Non-pigmented ciliary epithelial cell (primary cell): ENCODE measurements at places on chromosomes 2 and 18.

- DNase-seq, result no peak
Measured at GRCh38 chr2:11368059-11368572, 23.7 kb upstream of the ROCK2 start.

- DNase-seq, result no peak
Measured at GRCh38 chr2:36238106-36238505, 117.5 kb upstream of the CRIM1 start.

GRCh38 chr2:108169982-108170625, 69.7 kb upstream of the SULT1C3 start:
- DNase-seq, result no peak

DNA sequence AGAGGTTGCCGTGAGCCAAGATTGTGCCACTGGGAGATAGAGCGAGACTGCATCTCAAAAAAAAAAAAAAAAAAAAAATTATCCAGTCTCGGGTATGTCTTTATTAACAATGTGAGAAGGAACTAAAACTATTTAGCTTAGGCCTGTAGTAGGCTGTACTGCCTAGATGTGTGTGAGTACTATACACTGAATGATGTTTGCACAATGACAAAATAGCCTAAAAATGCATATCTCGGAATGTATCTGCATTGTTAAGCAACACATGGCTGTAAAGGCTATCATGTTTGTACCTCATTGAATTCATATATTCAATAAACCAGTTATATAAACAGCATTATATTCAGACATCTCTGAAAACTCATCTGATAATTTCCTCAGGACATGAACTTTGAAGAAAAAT, 191.2 kb upstream of the SESTD1 start:
- no peak for DNase-seq

- DNase-seq, result no peak
Measured at GRCh38 chr2:102229141-102229769, 42.4 kb downstream of the IL1RL2 start.

DNA sequence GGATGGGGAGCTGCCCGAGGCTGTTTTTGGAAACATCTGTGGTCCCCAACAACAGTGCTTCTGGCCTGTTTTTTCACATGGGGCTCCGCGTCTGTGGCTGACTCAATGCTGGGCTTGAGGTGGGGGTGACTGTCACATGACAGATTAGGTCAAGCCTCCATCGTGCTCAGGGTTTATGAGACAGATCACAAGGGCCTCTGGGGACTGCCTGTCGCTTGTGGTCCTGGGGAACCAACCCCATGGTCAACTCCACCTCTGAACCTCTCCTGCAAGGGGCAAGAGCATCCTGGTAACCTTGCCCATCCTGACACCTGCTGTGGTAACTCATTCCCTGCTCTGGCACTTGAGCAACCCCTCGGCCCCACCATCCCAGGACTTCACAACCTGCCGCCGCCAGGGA, 47.6 kb upstream of the SH3RF3 start:
- no peak for DNase-seq

- no peak for DNase-seq
Measured at GRCh38 chr2:137179542-137179941, 414.2 kb downstream of the THSD7B start.

DNA sequence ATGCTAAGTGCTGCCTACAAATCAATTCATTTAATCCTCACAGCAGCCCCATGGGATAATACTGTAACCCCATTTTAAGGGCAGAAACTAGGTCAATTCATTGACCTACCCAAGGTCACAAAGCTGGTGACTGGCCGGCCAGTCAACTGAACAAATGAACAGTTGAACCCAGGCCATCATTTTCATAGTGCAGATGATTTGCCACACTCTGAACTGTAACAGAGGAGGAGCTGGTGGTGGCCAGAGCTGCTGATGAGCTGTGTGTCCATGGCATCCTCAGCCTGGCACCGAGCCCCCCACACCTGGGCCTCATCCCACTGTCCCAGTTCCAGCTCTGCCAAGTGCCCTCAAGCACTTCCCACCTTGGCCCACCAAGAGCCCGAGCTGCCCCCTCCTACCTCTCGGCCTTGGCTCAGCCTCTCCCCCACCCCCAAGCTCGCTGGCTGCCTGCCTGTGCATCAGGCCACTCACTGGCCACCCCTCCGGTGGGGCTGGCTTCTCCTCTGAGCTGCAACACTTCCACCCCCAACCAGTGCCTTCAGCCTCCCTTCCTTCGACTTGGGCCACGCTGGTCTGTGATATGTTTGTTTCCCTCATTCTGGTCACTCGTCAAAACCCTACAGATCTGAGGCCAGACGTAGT, 58.4 kb downstream of the ATOH8 start:
- no peak for DNase-seq

DNA sequence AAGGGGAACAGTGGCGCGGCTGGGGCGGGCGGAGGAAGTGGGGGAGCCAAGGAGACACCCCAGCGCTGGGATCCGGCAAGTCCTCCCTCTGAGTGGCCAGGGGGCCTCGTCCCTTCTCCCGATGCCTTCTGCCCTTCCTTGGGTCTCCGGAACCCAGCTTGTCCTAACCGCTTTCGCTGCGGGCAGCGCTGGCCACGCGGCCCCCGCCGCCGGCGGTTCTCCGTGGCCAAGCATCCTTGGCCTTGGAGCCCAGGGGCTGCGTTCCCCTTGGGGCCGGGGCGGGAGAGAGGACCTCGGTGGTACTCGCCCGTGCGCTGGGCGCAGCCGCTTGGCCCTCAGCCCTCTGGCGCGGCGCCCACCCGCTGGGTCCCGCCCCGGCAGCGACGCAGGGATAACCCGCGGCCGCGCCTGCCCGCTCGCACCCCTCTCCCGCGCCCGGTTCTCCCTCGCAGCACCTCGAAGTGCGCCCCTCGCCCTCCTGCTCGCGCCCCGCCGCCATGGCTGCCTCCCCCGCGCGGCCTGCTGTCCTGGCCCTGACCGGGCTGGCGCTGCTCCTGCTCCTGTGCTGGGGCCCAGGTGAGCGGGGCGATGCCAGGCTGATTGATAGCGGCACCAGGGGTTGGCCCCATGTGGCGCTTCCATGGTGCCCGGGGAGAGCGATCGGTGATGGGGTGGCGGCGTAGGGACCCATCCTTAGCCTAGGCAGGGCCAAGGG, 128.7 kb downstream of the UXS1 start:
- no peak for DNase-seq

GRCh38 chr2:206045251-206045650, 40.7 kb downstream of the INO80D start:
- DNase-seq, result no peak

DNA sequence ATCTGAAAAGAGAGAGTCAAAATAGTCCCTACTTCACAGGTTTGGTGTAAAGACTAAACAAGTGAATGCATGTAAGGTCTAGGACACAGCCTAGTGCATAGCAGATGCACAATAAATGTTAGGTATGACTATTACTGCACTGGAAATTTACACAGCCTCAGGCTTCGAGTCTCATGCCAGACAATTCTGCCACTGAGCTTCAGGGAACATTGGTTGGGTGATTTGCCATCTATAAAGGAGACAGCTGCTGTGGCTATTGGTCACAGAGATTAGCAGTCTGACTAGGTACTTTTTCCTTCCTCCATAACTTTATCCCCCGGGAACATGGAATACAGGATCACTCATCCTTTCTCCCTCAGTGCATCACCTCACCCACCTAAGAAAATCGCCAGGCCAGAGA, 89.2 kb downstream of the FAM124B start:
- no peak for DNase-seq

- no peak for DNase-seq
Measured at GRCh38 chr2:222025881-222026271, 272.9 kb downstream of the PAX3 start.

DNA sequence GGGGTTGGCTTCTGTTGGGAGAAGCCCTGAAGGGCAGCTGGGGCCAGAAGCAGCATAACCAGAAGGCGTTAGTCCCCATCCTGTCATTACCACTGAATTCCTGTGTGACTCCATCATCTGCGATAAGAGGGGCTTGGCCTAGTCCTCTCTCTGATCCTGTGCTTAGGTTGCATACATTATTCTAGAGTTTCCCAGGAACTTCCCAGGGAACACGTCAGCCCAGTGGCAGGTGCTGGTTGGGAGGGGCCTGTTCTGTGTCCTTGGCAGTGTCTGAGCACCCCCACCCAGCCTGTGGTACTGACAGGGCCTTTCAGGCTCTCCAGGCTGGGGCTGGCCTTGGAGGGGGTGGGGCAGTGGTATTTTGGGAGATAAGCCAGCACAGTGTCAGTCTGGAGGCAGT, 4.5 kb upstream of the TOGARAM2 start:
- DNase-seq, result no peak

GRCh38 chr18:30343090-30343489, 699.5 kb downstream of the DSC3 start:
- DNase-seq, result no peak

DNA sequence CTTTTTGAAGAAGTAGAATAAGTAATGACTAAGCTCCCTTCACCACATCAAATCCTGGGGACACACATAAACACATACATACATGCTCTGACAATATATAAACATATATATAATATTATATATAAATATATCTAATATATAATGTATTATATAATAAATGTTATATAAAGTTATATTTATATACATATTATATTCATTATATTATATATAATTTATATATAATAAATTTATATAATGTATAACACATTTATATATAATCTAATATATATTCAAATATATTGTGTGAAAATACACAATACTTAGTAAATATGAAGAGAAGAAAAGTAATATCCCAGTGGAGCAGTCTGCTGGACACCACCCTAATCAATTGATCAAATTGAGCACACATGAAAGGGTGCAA, 2177.9 kb upstream of the CELF4 start:
- DNase-seq, result no peak

DNA sequence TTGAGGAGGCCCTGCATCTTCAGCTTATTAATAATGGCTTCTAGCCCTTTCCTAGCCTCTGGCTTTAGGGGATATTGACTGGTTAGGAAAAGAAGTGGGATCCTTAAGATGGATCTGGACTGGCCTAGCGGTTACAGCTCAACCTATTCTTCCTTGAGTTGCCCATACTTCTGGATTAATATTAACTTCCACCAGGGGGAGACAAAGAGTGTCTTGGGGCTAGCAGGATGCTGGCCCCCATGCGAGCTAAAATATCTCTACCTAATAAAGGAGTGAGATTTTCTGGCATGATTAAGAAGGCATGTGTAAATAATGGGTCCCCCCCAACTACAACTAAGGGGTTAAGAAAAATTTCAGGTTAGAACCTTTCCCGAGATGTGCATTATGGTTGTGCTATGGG, 23.2 kb upstream of the PLA2R1 start:
- no peak for DNase-seq

- no peak for DNase-seq
Measured at GRCh38 chr2:43203373-43203772, 23.0 kb downstream of the ZFP36L2 start.

DNA sequence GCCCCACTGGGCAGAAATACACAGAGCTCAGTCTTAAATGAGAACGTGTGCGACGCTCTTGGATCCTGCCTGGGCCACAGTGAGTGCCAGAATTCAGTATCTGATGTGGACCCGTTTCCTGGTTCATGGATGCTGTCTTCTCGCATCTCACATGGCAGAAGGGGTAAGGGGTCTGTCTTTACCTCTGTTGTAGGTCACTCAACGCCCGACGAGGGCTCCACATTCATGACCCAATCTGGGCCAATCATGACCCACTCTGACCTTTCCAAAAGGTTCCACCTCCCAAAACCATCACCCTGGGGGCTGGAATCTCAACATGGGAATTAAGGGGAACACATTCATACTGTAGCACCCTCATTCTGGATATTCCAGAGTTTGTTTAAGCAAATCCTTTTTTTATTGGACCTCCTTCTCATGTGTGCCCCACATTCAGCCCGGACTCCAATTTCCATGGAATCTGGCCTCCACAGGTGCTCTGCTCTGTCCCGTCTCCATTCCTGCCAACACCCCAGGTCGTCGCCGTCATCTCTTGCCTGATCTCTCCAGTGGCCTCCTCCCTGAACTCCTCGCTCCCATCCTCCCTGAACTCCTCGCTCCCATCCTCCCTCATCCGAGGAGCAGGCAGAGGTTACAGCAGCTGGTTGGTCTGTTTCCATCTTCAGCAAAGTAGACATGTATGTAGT, 78.9 kb upstream of the OTOS start:
- DNase-seq, result no peak

- DNase-seq, result no peak
Measured at GRCh38 chr2:235976516-235976915, 191.7 kb downstream of the GBX2 start.

- no peak for DNase-seq
Measured at GRCh38 chr2:110659248-110659647, 18.6 kb downstream of the BUB1 start.

DNA sequence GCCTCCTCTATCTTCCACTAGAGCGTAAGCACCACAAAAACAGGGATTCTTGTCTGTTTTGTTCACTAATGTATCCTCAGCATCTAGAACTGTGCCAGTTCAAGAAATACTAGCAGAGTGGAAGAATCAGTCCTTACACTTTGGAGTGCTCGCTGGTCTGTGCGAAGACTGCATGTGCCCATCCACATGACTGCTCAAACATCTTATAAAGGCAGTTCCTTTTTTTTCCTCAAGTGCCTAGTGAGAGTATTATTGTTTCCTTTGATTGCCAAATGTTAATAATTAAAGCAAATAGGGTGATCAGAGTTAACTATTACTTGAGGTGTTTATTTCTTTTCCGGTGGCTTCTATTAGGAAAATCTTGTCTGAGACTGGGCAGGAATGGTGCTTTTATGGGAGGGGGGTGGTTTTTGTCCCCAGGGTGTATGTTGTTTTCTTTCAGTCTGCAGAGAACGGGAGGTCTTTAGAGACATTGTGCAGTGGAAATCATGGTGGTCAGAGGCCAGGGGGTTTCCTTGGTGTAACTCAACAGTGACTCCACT, 45.6 kb upstream of the ITGB6 start:
- no peak for DNase-seq

DNA sequence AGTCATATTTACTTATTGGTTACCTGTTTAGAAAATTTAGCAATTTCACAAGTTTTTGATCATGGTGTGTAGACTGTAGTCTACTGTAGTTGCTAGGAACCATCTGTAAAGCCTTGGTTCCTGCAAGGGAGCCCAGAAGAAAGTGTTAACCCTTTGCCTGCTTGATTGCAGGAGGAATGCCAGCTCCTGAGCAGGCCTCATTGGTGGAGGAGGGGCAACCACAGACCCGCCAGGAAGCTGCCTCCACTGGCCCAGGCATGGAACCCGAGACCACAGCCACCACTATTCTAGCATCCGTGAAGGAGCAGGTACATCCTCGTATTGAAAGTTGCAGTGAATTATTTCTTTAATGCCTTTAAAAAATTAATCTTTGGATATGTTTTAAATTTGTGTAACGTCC, 76.3 kb downstream of the PKP4 start:
- no peak for DNase-seq

- DNase-seq, result no peak
Measured at GRCh38 chr2:43136876-43137275, 89.5 kb downstream of the ZFP36L2 start.

GRCh38 chr2:105309147-105309545, 20.4 kb downstream of the TGFBRAP1 start:
- no peak for DNase-seq

DNA sequence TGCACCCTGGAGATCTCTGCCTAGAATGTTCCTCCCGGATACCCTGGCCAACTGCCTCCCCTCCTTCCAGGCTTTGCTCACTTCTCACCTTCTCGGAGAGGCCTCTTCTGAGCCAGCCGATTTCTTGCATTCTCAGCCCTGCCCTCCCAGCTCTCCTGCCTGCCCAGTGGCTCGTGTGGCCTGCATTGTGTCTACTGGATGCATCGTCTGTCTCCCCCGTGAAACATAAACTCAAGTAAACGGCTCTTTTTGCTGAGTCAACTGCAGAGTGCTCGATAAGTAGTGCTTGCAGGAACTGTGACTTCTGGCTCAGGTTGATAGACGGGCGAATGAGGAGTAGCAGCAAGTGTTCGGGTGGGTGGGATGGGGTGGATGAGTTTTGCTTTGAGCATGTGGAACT, 112.5 kb upstream of the ODC1 start:
- no peak for DNase-seq

GRCh38 chr2:109712746-109713145, 81.4 kb upstream of the RGPD5 start:
- no peak for DNase-seq
